ENCODE measurements at places on chromosomes 12 and 14.

- DNase-seq, result no peak
Measured at GRCh38 chr12:64767495-64767894, 8.3 kb upstream of the GNS start.

DNA sequence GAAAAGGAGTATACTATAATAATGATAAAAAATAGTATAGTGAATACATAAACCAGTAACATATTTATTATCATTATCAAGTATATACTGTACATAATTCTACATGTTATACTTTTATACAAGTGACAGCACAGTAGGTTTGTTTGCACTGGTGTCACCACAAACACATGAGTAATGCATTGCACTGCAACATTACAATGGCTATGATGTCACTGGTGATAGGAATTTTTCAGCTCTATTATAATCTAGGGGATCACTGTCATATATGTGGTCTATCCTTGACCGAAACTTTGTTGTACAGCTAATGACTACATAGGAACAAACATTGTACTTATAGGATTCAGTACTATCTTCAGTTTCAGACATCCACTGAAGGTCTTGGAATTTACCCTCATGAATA lies 165.8 kb upstream of the SYT1 start:
- no peak for DNase-seq

DNA sequence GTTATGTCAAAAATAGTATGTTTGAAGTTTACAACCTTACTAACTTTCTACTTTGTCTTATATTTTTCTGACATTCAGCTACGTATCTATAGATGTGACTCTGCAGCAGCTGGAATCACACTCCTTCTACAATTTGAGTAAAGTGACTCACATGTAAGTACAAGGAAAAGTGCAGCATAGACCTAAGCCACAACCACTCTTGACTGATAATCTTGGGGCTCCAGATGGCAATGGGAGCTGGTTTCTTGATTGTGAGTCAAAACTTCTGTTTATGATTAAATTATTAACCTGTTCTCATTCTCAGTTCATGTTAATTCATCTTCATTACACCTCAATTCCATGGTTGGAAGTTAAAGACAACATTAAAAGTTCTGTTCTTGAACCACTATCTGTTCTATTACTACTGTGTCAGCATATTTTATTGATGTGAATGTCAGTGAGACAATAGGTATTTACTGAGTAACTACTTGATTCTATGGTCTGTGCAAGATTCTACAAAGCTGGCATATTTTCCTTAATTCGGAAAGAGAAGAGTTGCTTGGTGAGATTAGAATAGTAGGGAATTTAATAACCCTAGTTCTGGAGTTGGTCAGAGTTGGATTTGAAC lies 112.9 kb downstream of the TSHR start:
- DNase-seq, result no peak

DNA sequence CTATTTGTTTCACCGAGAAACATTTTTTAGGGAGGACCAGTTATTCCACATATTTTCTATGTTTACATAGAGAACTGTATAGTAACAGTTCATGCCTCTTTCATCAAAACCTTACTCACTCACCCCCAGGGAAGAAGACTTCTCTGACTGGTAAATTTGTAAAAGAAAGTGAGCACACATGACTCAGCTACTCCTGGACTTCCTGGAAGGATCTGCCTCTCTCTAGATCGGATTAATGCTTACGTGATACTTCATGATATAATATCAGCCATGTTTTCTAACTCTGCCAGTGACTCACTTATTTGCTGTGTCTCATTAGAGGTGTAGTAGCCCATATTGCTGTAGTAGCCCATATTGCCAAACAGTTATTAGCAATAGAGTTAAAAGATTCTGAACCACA lies 494.3 kb upstream of the ATXN7L3B start:
- peak; percentile 2 for DNase-seq

- no peak for DNase-seq
Measured at GRCh38 chr12:98274430-98275130, 240.8 kb upstream of the TMPO start.

DNA sequence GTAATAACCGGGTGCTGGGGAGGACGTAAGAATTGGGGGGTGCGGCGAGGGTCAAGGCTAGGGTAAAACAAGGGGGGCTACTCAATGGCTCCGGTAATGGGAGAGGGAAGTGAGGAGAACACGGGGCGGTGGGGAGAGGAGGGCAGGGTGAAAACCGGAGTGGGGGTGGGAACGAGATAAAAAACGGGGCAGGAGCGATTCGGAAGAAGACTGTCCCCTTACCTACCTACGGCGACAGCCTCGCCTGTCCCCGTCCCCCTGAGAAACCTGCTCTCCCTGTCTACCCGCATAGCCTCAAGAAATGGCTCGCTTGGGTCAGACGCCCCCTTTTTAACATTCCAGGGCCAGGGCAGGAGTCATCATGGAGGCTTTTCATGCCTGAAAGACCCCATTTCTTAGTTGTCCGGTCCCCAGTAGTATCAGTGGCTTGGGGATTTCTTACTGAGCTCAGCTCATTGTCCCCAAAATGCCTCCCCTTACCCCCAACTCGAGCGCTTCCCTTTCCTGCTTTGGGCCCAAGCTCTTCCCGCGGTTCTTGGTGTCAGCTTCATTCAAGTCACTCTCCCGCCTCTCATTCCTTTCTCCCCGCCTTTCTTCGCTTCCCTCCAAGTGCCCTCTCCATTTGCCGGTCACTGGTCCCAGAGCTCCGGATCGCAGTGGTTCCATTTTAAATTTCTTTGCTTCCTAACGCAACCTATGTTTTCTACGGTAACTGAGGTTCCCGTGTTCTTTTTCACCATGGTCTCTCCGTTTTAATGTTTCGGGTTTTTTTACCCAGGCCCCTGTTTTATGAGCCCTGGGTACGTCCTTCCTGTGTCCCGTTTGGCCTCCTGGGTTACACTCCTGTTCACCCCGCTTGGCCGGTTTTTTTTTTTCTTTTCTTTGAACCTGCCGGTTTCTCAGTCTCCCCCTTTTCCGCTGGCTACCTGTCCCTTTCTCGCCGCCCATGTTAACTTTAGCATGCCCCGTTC lies 1.2 kb upstream of the WSB2 start:
- peak; percentile 90 for DNase-seq

- DNase-seq, result no peak
Measured at GRCh38 chr12:111344254-111344875, 24.5 kb downstream of the PHETA1 start.

- DNase-seq, result no peak
Measured at GRCh38 chr12:84741692-84742091, 170.9 kb downstream of the SLC6A15 start.

- no peak for DNase-seq
Measured at GRCh38 chr14:43539210-43539609, 967.9 kb downstream of the FSCB start.

All from H54 (cell line).